Articular chondrocyte of knee joint (primary cell): ENCODE measurements at places on chromosomes 16 and 17. TPM values are rescaled to one million over a fixed set of nuclear protein-coding genes. Genes with fewer than 3 reads are reported as not detected.

Gene KRT20
- not detected in 2 replicates for total RNA-seq

Gene MGAT5B
- 0.22 and 0.26 TPM in 2 replicates for total RNA-seq

Gene CNTNAP1
- 12.4 and 14.2 TPM in 2 replicates for total RNA-seq

Gene TMEM92
- under 0.01 TPM in 1 of 2 replicates, not detected in the other for total RNA-seq
